NCI-H2081 treated with DMSO at 0.1 percent for 48 hours (cell line): ENCODE measurements at places on chromosomes 1 and 21.
A peak's percentile ranks its signal among the peaks of the same experiment; 100 is the strongest.

DNA sequence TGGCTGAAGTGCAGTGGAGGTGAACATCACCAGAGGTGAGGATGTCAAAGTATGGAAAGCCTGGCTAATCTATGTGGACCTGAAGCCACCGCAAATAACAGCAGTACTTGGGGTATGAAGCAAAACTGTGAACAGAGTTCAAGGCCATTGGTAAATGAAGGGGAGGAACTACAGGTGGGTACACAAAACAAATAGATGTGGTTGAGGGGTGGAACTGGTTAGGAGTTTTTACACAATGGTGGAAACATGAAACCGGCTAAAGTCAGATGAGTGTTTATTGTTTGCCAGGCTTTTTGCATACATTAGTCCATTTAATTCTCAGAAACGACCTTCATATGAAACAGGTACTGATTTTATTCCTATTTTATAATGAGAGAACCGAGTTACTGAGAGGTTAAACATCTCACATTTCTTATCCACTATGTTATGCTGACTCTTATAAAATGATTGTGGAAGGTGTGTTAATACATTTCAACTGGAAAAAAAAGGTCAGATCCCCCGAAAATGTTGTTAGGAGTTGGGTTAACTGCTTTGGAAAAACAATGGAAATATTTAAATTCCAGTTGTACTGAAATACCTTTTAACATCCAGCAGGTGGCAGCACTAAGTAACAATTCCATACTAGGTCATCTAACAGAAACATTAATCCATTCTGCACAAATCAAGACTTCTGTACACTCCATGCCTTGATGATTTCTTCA lies 44.3 kb upstream of the GTF2B start:
- DNase-seq: no peak

DNA sequence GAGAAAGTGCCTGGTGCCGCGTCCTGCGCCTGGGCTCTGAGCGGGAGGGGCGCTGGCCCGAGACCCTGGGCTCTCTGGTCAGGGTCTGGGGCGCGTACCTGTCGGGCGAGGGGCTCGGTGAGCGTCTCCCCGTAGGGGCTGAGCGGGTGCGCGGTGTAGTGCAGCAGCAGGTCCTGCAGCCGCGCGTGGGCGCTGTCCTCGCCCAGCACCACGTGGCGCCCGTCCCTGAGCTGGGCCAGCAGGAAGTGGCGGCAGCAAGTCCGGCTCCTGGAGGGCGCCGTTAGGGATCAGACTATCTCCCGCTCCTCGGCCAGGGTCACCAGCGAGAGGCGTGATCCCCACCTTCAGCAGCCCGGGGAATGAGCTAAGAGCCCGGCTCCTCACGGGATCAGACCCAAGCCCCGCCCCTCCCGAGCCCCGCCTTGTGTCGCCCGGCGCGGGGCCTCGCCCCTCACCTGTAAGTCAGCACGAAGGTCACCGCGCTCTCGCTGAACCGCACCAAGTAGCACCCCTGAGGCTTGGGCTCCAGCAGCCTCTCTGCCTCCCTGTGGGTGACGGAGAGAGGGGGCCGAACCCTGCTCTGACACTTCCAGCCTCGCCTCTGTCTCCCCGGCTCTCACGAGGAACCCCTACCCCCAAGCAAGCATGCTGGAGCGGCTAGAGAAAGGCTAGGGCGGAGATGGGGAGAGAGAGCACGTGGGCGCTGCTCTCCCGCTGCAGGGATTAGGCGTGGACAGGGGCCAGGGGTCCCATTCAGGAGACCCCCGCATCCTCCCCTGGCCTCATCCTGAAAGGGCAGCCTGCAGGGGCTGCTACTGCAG lies 2.7 kb downstream of the SH2D2A start:
- no peak for DNase-seq

DNA sequence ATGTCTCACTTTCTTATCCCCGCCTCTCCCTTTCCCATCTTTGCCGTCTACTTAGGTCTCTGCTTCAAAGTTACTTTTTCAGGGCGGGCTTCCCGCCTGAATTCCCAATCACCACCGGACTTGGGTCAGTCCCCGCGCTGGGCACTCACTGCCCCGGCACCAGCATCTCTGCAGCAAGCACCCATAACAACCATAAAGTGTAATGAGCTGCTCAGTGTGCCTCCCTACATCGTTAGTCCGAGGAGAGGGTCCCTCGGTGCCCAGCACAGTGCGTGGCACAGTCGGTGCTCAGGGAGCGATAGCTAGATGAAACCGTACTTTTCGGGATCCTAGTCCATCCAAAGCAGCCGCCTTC lies 633 bp upstream of the CTPS1 start:
- DNase-seq: no peak

GRCh38 chr1:6024376-6024775 lies 21.3 kb upstream of the KCNAB2 start:
- no peak for DNase-seq

GRCh38 chr1:162010175-162010506 lies 13.5 kb downstream of the OLFML2B start:
- DNase-seq: no peak

DNA sequence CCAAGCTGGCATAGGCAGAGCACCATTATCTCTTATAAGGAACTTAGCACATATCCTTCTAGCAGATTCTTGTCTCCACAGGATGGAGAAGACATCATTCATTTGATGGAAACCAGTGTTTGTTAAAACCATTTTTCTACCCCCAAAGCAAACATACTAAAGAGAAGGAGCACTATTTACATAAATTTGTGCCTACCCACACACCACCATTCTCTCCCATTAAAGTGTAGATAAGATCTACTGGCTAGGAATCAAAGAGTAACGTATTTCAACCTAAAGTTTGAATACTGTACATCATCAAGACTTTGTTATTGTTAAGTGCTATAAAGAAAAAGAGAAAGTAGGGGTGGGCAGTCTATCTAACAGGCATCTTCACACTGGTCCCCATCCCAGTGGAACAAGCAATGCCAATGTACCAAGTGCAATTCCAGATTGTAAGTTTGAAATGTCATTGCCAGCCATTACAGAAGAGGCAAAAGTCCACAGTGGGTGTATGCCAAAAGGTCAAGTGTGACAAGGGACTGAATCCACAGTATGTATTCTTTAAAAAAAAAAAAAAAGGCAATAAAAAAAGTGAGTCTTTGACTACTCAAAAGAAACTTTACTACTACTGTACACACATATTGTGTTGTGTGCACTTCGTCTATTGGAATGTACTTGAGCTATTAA lies 18.8 kb downstream of the CCSAP start:
- DNase-seq: no peak

DNA sequence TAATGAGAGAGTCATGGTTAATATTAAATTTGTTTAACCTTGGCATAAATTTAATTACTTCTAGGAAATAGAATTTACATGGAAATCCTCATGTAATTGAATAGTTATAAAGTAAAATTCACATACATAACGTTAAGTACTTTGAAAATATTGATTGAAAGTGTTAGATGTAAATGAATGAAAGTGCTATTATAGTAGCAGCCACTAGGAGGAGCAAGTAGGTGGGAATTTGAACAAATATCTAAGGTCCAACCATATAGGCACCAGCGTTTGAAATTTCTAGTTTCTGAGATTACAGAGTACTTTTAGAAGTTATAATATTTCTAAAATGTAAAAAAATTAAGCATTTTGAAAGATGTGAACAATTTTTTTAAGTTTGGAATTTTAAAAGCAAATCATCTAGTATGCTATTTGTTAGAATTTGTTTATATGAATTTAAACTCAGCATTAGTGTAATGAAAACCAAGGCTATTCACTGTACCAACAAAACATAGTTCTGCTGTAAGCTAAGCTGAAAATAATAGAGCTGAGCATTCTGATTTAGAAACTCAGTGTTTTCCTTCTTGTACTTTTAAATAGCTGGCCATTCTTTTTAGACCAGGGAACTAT lies 3.3 kb downstream of the B3GALT2 start:
- peak; percentile 49 for DNase-seq

DNA sequence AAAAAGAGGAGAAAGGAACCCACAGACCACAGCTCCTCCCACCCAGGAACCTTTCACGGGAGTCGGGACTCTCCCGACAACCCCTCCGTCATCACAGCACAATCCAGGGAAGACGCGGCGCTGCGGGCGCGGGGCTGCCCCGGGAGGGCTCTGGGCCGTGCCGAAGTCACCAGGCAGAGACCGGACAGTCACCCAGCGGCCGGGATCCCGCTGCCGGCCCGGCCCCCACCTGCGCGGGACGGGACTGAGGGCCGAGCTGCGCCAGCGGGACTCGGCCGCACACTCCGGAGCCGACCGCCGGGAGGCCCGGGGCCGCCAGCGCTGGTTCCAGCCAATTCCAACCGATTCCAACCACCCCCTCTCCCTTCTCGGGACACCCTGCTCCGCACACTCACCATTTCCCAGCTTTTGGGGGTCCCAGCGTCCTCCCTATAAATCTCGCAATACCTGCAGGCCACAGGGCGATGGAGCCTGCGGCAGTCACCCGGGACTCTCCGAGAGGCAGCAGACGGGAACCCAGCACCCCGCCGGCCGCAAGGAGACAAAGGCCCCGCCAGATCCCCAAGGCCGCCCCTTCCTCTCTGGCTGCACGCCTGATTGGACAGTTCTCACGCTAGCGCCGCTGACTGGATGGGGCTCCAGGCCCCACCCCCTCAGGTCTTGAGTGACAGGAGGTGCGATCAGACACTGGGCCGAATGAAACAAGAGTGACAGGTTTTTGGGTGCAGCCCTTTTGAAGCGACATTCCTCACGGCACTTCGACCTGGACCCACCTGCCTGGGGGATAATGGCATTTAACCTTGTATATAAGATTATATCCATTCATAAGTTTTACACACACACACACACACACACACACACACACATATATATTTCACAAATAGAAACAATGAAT lies at the start of gene ZNF695:
TSS of gene ZNF695 (minus strand) at position 547 of the 895 bp plus-strand sequence. CDS start at position 398, 149 bp downstream.
- peak; percentile 88 for DNase-seq

DNA sequence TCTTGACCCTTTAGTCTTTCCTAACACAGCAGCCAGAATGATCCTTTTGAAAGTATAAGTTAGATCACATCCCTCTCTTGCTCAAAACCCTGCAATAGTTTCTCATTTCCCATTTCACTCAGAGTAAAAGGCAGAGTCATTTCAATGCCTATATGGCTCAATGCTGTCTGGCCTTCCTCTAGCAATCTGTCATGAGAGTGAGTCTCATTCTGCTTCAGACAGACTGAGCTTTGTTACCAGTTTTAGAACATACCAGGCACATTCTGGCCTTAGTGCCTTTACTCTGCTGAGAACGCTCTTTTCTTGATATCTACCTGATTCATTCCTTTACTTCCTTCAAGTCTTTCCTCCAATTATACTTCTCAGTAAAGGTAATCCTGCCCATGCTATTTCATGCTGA lies 372.8 kb upstream of the PKN2 start:
- no peak for DNase-seq

GRCh38 chr1:97252925-97253324 lies 531.3 kb downstream of the PTBP2 start:
- no peak for DNase-seq

GRCh38 chr1:247110627-247111258 lies 6.6 kb upstream of the ZNF669 start:
- no peak for DNase-seq
